ENCODE measurements at places on chromosomes 5 and 9. TPM values are rescaled to one million over a fixed set of nuclear protein-coding genes. Genes with fewer than 3 reads are reported as not detected.

Gene LHFPL2
- 35.4 TPM for total RNA-seq

Gene CCDC69
- total RNA-seq: 3.2 TPM

DNA sequence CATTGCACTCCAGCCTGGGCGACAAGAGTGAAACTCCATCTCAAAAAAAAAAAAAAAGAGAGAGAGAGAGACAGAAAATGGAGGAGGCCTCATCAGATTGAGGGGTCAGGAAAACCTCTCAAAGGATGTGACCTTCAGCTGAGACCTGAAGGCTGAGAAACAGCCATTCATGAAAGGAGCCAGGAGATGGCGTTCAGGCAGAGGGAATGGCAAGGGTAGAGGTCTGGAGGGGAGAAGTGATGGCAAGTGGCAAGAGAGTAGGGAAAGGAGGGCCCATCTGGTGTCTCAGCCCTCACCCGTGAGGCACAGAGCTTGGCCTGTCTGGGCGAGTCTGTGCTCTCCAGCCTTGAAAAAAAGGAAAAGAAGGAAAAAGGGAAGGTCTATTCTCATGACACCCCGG lies 17.0 kb downstream of the CAMK2A start:
- peak; percentile 75 for DNase-seq

GRCh38 chr9:110255034-110255462 lies 1.3 kb downstream of the TXN start:
- DNase-seq: no peak

DNA sequence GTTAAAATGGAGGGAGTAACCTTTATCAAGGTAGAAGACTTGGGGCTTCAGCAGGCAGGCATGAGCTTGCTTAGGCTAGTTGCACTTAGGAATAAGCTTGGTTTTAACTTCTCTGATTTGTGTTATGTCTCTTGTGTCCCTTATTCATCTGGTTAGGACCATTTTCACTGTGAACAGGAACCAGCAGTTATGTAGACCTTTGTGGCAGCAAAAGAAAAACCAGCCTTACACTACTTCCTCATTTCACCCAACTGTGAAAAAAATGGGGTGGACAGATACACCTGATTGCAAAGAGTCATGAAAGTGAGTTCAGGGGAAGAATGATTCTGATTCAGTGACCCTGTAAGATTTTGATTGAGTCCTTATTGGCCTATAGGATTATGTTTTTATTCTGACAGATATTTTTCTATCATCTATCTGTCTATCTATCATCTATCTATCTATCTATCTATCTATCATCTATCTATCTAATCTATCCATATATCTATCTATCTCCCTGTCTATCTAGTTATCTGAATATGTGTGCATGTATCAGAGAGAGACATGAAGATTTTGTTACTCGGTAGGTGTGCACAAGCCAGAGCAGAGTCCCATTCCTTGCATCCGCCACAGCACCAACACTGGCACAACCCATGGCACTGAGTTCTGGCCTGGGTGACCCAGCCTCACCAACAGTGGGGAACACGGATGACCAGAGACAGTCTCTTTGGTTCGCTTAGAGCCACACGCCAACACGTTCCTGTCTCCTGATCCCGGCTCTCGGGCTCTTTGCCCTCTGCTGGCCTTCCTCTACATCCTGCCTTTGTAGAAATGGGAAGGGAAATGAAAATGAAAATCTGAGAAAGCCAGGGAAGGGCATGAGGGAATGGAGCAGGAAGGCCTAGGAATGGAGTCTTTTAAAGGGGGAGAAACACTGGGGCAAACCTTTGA lies 1.3 kb upstream of the ZNF366 start:
- DNase-seq: no peak

GRCh38 chr9:68883224-68883623 lies 130.7 kb downstream of the PRKACG start:
- DNase-seq: no peak

- DNase-seq: no peak
Measured at GRCh38 chr9:95000821-95001220, 274.3 kb downstream of the AOPEP start.

Gene SLC31A1
- 13.6 TPM for total RNA-seq

DNA sequence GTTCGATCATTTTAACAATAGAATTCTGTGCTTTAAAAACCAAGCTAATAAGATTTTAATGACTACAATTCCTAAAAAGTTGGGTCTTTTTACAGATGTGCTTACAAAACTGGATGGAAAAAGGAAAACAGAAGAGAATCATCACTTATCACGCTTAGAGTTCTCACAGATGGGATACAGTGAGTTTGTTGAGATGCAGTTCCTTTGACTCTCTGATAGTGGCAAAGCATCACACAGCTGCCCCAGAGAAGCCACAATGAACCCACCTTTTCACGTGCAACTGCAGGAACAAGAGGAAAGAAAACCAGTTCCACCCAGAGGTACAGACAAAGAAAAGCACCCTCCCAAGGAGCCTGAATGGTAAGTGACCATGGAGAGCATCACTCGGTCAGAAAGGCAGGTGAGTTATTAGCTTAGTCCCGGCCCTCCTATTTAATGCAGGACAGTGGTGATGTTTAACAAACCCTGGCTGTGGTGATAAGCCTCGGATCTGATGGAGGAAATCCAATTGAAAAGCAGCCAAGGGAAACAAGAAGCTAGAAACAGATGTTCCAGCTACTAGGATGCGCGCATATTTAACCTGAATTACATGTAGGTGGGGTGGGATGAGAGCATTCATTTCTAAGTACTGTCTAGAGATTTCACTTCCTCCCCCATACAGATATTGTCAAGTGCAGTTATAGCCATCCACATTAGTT lies 167.7 kb downstream of the TARS1 start:
- no peak for DNase-seq

- DNase-seq: no peak
Measured at GRCh38 chr9:71780953-71781352, 12.6 kb upstream of the CEMIP2 start.

DNA sequence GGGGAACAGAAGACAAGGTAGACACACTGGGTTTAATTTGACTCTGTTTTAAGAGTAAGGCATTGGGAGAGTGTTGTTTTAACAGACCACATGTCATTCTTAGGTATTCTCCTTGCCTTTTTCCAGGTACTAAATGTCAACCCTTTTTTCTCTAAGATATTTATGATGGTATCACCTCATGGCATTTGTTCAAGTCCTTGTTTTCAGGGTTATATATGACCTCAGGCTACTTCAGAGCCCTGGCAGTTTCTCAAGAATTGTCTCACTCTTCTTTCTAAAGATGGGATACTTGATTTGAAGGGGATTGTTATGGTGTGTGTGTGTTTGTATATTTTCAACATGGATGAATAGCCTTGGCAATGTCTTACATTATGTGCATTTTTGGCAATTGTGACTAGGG lies 131.1 kb upstream of the ACTBL2 start:
- no peak for DNase-seq
